ENCODE measurements at places on chromosomes 6 and 20. TPM values are rescaled to one million over a fixed set of nuclear protein-coding genes. Genes with fewer than 3 reads are reported as not detected.

- no peak for DNase-seq
These were observed 18.0 kb downstream of the BAG2 start for GRCh38 chr6:57190140-57190539.

C20orf144 gene
- total RNA-seq, result not detected

GRCh38 chr20:15292405-15292804 is 955.0 kb upstream of the FLRT3 start:
- no peak for DNase-seq

- DNase-seq, result no peak
These were observed 15.0 kb downstream of the RNF114 start for GRCh38 chr20:49951151-49951550.

DNA sequence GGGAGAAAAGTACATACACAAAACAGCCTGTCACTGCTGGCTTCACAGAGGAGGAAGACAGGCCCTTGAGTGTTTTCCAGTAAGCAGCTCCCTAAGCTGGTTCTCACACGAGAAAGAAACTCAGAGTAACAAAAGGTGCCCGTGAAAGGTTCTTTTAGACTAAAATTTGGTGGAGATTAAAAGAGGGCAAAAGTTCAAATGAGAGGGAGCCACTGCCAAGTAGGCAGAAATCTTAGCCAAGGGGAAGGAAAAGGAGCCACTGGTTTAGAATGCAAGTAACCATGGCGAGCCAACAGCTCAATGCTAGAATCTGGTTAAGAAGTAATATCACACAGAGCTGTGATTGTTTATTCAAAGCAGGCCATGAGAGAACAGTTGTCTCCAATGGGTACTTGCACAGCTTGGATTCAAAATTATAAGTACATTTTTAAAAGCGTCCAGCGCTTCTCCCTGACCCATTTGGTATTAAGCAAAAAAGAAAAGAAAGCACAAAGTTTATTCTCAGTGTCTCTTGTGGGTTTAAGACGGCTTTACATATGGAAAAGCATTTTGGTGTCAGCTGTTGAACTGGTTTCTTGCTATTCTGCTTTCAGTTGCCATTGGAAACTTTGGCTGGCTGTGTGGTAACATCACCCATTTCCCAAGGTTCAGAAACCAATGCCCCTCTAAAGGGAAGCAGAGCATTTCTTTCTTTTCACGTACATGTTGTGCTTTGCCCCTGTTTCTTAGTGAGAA is 648.5 kb downstream of the RNF144B start:
- no peak for DNase-seq

- DNase-seq, result no peak
These were observed 3.7 kb upstream of the DEK start for GRCh38 chr6:18268066-18268465.

- DNase-seq, result no peak
These were observed 7.1 kb upstream of the PMEPA1 start for GRCh38 chr20:57716901-57717300.

CPXM1 gene
- 0.45 TPM for total RNA-seq

DNA sequence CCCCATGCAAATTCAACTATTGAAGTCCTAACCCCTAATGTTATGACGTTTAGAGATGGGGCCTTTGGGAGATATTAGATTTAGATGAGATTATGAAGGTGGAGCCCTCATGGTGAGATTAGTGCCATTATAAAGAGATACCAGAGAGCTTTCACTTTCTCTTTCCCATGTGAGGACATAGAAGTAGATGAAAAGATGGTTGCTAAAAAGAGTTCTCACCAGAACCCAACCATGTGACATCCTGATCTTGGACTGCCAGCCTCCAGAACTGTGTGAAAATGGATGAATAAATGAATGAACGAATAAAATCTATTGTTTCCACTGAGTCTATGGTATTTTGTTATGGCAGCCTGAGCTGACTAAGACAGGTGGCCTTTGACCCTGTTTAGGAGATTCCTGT is 50.6 kb upstream of the FBXO30 start:
- no peak for DNase-seq

GRCh38 chr20:63767456-63767855 is 27.9 kb downstream of the SLC2A4RG start:
- no peak for DNase-seq

DNA sequence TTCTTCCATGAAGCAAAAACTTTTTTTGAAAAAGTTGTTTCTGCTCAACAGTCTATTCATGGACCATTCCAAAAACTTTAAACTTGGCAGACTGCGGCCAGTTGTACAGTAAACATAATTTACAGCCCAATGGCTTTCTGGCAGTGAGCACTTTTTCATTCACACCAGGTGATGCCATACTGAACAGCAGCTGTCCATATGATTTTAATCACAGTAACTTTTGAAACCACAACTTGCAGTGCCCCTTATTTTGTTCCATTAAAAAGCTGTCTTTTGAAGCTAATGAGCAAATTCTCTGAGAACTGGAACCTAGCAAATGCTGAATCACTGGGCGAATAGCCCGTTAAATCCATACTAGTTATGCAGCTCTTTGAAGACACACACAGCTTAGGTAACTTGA is 576.6 kb downstream of the PTPRT start:
- no peak for DNase-seq

ANKRD66 gene
- total RNA-seq, result not detected

EYS gene
- total RNA-seq, result not detected

DNA sequence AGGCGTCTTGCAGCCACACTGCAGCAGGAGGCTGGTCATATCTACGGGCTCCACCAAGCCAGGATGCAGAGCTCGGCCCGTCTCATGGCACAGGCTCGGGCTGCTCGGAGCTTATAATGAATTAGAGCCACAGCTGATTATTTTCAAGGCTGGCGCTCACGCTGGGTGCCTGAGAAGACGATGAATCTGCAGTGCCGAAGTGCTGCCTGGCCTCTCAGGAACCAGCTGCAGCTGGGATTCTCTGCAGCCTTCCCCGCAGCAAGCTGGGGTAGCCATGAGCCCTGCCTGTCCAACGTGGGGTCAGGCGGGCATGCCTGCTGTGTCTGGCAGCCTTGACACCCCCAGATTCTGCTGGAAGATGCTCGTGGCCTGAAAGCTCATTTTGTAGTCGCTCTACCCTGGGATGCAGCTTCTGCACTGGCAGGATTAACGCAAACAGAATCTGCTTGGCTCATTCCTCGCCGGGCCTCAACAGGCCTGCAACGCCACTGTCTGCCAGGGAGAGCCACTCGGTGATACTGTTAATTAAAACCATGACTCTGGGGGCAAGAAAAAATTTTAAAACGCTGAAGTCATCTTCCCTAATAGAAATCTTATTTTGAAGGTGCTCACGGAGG is 104.3 kb downstream of the CDH26 start:
- no peak for DNase-seq

RBBP8NL gene
- not detected for total RNA-seq

DNA sequence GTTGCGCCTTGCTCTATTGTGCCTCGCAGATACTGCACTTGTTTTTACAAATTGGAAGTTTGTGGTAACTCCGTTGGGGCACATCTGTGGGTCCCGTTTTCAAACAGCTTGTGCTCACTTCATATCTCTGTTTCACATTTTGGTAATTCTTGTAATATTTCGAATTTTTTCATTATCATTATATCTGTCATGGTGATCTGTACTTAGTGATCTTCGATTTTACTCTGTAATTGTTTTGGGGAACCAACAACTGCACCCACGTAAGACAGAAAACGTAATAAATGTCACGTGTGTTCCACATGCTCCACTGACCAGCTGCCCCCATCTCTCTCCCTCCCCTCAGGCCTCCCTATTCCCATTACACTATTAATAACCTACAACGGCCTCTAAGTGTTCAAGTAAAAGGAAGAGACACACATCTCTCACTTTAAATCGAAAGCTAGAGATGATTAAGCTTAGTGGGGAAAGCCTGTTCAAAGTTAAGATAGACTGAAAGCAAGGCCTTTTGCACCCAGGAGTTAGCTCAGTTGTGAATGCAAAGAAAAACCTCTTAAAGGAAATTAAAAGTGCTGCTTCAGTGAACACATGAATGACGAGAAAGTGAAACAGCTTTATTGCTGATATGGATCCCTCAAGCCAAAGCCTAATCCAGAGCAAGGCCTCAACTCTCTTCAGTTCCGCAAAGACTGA is 26.9 kb downstream of the TTLL2 start:
- DNase-seq, result no peak

GRCh38 chr6:53671111-53671510 is 5.6 kb upstream of the KLHL31 start:
- DNase-seq, result no peak

GRCh38 chr6:118974790-118975189 is 39.8 kb upstream of the MCM9 start:
- no peak for DNase-seq

DNA sequence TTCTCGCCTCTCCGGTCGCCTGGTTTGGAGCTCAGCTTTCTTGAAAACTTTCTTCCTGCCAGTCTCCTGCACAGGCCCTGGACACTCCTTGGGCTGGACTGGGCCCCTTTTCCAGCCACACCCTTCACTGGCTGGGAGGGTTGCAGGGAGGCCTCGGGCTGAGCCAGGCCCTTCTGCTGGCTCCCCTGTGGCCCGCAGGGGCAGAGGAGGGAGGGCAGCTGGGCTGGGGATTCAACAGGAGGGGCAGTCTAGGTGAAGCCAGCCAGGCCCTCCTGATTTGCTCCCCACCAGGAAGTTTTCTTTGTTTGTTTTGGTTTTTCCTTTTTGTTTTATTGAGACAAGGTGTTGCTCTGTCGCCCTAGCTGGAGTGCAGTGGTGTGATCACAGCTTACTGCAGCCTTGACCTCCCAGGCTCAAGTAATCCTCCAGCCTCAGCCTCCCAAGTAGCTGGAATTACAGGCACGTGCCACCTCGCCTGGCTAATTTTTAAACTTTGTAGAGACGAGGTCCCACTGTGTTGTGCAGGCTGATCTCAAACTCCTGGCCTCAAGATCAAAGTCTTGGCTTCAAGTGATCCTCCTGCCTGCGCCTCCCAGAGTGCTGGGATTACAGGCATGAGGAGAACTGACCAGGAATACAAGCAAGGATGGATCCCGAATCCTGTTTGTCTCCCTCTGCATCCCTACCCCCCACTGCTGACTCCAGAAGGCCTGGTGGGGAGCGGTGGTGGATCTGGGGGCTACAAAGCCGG is 23.5 kb upstream of the CDH22 start:
- no peak for DNase-seq

DNA sequence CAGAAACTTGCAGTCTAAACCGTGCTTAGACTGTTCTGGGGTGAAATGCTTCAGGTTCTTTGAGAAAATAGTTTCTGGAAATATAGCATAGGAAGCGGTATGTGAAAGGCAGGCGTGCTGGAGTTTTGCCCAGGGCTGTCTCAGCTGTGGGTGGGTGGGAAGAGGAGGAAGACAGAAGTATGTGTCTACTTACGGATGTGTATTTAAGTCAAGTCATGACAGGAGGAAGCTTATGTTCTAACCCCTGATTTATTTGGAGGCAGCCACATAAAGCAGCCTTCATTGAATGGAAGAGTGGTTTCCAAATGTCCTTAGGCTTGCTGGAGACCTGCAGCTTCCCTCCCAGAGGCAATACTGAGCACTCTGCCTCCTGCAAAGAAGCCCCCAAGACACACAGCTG is 345.8 kb upstream of the PRND start:
- DNase-seq, result no peak

All from esophagus muscularis mucosa (tissue), 4 donors.